Type B pancreatic cell (in vitro differentiated cells): ENCODE measurements at places on chromosomes 6 and 20.

DNA sequence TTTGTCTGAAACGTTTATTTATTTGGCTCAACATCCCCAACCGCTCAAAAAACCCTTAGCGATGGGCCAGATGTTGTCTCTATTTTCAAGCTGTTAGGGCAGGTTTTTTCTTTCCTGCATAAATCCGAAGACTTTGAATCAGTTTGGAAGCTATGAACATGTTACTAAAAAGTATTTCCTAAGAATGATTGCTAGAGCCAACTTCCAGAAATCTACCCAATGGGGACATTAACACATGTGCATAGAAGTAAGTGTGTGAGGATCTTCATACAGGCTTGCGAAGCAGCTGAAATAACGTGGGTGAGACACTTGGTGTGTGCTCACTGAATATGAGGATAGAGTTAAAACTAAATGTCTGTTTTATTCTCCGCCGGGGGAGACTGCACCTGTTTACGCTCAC is 106.8 kb downstream of the BCAS1 start:
- DNase-seq = no peak

GRCh38 chr6:130620338-130620781 is 206.8 kb upstream of the SMLR1 start:
- DNase-seq = no peak

DNA sequence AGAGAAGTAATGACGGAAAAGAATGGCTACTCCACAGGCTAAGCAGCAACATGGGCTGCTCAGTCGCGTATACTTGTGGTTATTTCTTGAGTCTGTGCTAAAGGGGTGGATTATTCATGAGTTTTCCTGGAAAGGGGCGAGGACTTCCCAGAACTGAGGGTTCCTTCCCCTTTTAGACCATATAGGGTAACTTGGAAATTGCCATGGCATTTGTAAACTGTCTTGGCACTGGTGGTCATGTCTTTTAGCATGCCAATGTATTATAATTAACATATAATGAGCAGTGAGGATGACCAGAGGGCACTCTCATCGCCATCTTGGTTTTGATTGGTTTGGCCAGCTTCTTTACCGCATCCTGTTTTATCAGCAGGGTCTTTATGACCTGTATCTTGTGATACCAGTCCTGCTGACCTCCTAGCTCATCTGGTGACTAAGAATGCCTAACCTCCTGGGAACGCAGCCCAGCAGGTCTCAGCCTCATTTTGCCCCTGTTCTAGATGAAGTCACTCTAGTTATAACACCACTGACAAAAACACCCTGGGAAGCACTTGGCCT is 11.4 kb downstream of the LBP start:
- DNase-seq = no peak

DNA sequence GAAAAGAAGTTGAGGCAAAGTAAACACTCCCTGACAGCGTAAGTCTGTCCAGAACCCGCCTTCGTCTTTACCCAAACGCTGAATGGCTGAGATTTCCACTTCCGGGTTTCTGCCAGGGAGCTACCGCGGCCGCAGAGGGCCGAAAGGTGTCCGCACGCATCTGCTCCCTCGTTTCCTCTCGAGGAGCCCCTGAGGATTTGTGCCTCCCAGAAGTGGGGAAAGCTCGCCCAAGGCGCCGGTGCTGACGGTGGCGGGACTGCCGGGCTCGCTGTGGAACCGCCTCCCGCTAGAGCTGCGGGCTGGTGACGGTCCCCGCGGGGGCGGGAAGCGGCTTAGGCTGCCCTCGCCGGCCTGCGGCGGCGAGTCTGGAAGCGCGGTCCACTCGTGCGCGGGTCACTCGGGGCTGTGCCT is 1760.2 kb upstream of the DEFB115 start:
- DNase-seq = no peak

GRCh38 chr20:53003420-53004154 is 31.4 kb downstream of the TSHZ2 start:
- DNase-seq = no peak

DNA sequence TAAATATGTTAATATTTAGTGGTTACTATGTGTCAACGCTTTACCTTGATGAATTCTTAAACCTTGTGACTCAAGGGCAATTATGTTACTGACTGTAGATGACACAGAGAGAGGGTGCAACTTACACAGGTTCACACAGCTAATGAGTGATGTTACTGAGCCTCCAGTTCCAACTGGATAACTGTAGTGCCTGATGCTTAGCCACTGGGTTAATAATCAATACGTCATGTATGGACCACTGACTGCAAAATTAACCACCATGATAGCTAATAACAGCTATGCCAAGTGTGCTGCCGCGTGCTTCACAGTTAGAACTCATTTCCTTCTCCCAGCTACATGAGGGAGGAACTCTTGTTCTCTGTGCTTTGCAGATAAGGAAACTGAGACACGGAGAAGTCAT is 45.4 kb downstream of the SIRPA start:
- no peak for DNase-seq

DNA sequence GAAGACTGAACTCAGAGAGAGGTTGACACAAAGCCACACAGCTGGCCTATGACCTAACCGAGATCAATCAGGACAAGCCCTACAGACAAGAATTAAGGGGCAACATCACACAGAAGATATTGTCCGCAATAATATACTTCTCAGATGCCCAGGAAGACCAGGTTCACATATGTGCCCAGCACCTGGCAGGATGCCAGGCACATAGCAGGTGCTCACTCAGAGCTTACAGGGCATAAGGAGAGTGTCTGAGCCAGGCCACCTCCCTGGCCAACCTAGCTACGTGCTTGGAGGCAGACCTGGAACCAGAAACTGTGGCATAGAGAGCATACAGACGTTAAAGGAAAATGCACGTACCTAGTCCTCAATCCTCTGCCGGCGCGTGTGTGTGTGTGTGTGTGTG is 87.0 kb upstream of the LRFN2 start:
- no peak for DNase-seq

DNA sequence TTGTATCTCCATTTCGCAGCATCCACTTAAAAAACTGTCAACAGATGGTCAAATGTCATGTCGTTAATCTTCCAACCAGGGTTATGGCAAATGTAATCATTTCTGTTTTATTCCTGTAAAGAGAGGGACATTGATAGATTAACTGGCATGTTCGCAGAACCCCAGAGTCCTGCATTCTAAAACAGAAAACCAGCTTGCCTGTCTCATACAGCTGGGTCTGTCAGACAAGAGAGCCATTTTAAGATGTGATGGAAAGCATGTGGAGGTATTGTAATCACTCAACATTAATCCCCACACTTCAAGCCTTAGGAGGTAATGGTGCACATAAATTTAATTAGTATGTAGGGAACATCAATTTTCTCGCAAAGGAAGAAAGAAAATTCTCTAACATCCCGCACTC is 4.4 kb downstream of the SMLR1 start:
- DNase-seq = no peak

DNA sequence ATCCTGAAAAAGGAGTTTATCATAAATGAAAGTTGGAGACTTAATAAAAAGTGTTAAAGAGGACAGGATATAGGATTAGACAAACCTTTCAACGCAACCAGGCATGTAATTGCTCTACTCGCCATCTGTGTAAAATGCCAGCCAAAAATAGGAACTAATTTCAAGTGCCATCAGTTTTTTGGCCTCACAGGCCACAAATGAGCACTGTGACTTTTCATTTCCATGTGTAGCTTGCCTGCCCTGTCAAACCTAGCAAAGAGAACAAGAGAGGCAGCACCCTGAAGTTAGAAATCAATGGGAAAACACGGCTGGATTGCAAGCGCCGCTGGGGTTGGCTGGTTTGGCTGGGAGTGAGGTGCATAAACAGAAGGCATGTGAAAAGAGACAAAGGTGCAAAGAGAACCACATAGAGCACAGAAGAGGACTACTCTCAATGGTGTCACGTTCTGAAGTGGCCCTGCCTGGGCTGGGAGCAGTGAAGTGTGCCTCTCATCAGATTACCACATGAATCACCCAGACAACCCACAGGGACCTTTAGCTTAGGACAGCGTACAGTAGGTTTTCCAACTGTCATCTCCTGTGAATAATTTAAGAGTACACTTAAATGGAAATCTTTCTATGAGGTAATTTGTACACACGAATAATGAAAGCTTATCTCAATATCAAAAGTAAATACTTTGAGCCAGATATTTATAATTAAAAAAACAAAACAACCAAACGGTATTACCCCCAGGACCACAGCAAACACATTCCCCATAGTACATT is 78.0 kb upstream of the NHSL1 start:
- DNase-seq = no peak

- no peak for DNase-seq
Observed at GRCh38 chr6:142378138-142378875, 76.5 kb downstream of the ADGRG6 start.

- DNase-seq = no peak
Observed at GRCh38 chr6:138655828-138656227, 117.7 kb upstream of the CCDC28A start.

GRCh38 chr20:36298795-36299339 is 7.3 kb upstream of the DLGAP4 start:
- no peak for DNase-seq

DNA sequence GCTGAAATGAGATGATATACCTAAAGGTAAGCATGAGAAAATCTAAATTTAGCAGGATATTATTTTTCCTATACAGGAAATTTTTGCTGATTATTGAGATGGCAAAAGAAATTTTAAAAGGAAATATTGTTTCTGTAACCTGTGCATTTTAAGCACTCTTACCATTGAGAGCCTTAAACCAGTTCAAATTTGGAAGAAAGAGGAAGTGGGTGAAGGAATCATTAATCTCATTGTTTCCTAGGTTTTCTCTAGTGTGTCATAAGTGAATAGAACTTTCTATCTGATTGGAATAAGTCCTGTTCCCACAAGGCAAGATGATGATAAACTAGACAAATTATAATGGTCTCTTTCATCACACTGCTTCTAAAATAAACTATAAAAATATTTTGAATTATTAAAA is 22.4 kb upstream of the FKBP1C start:
- no peak for DNase-seq

- no peak for DNase-seq
Observed at GRCh38 chr6:53168516-53169267, 20.1 kb upstream of the GCM1 start.

GRCh38 chr20:29741894-29742698 is 1515.4 kb upstream of the DEFB115 start:
- DNase-seq = no peak

GRCh38 chr20:50572938-50573777 is 63.0 kb downstream of the PTPN1 start:
- no peak for DNase-seq

GRCh38 chr6:158046201-158047126 is 64.8 kb downstream of the SYNJ2 start:
- no peak for DNase-seq

- no peak for DNase-seq
Observed at GRCh38 chr6:2950713-2951112, 20.7 kb downstream of the SERPINB6 start.

- no peak for DNase-seq
Observed at GRCh38 chr20:23125159-23125558, 39.0 kb upstream of the CD93 start.

- DNase-seq = no peak
Observed at GRCh38 chr6:152353440-152353839, 283.7 kb downstream of the SYNE1 start.

- DNase-seq = no peak
Observed at GRCh38 chr20:25987073-25987927, 290.6 kb upstream of the ZNF337 start.

DNA sequence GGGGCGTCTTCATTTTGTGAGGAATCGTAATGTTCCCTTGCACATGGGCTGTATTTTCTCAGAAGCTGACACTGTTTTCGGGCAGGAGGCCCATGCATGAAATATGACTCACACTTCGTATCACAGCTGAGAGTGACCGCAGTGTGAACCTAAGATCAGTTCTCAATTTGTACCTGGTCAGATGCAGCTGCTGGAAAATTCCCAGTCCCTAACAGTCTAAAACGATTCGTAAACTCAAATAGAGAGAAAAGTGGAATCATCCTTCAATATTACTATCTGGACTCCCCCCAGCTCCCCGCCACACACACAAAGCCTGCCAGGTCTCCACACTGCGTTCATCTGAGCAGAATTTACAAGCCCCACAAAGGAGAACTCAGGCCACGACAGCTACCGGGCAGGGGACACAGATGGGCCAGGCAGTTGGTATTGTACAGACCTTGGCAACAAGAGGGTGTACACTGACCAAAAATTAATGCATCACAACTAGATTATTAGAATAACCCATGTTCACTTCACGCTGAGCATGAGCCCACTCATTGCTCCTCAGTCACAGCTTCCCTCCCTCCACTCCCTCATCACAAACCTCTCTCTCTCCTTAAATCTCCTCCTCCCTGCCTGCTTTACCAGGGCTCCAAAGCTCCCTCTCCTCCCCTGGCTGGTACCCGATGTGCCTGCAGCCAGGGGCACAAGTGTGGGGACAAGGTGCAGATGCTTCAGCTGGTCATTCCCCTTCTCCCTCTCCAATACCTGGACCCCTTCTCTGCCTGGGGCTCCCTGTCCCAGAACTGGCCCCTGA is 488.4 kb downstream of the PREX1 start:
- DNase-seq = no peak

DNA sequence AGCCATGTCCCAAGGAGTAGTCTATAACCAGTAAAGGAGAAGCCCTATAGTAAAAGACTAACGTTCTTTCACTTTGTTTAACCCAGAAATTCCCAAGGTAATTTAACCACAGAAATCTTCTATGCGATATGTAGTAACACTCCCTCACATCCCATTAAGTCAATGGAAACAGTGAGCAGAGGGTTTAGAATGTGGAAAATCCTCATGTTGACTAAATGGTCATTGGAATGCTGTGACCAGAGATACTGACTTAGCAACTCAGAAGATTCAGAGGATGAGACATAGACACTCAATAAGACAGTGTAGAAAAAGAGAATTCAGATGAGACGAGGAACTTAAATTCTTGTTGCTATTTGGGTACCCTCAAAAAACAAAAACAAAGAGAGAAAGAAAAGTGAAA is 562.2 kb upstream of the NOX3 start:
- no peak for DNase-seq

GRCh38 chr6:112307707-112308106 is 39.4 kb upstream of the RFPL4B start:
- no peak for DNase-seq

GRCh38 chr6:157667211-157668008 is 155.6 kb upstream of the SNX9 start:
- DNase-seq = no peak

GRCh38 chr20:21511485-21511849 is 2.4 kb downstream of the NKX2-2 start:
- DNase-seq = no peak
